Left kidney (tissue), 8 donors: ENCODE measurements at places on chromosomes 16 and 17.
A peak's percentile ranks its signal among the peaks of the same experiment; 100 is the strongest.

DNA sequence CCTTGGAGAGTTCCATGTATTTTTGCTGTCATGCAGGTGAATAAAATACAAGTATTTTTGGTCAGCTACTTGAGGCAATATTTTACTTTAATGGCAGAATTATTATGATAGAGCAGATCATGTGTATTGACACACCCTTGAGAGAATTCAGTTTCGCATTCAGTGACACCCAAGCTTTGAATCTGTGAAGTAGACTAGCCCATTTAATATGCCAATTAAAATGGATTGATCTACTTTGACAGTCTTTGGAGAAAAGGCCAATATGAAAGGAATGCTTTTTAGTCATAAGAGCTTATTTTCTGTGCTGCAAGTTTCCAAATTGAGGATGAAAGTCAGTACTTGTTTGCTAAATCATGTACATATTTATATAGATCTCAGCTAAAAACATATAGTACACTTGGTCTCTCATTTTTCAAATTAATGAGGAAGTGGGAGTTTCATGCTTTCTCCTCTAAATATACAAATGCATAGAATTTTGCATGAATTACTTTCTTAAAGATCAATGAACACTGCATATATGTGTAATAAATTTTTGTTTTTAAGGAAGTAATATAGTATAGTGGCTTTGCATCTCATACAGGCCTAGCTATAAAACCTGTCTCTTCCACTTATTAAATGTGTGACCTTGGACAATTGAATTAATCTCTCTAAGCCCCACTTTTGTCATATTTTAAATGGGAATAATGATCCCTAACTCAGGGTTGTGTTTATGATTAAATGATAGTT, 161.5 kb downstream of the PHKB start:
- DNase-seq = no peak

DNA sequence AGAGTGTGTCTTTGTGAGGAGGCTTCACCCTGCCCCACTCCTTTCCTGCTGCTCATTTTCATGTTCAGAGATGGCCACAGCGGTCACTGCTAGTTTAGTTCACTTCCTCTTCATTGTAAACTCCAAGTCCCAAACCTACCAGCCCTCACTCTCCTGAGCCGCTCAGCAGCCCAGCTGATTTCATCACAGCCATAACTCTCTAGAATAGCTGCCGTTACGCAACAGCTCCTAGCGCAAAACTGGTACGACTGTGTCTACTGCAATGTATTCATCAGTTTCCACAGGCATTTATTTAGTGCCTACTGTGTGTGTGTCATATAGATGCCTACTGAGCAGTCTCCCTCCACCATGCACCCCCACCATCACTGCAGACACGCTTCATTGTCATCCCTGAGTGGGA, 233.5 kb upstream of the RPL38 start:
- DNase-seq = no peak

GRCh38 chr17:49996121-49996494, 1.1 kb upstream of the DLX3 start:
- no peak for DNase-seq

GRCh38 chr17:80036715-80037477, 454 bp downstream of the CCDC40 start:
- DNase-seq = peak; percentile 65

DNA sequence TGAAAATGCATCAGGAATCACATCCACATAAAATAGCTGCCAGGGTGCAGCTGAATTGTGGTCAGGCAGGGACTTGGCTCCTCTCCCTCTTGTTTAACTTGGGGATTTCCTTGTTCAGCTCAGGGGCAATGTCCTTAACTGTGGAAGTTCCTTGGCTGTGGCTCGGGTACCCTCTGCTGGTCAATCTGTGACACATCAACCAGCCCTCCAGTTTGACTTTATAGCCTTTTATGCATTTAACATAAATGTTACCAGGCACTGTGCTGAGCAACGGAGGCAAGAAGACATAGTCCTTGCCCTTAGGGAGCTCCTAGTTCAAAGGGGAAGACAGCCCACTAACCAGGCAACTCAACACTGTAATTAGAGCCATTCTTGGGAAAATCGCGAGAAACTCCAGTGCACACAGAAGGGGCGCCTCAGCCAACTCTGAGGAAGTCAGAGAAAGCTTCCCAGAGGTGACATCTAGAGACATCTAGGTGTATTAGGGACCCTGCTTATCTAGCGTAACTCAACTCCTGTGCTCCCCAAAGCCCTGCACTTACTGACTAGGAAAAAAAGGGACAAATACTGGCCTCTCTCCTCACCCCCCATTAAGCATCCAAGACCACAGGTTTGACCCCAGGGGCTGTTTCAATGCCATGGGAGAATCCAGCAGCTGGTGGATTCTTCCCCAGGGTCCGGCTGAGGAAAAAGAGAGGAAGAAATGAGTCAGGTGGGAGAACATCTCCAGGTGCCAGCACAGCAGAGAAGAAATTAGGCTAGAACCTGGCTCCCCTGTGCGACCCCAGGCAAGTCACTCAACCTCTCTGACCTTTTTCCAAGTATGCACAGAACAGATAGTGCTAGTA, 17.3 kb upstream of the EEF2K start:
- no peak for DNase-seq

GRCh38 chr17:56891751-56892150, 22.1 kb downstream of the TRIM25 start:
- no peak for DNase-seq

DNA sequence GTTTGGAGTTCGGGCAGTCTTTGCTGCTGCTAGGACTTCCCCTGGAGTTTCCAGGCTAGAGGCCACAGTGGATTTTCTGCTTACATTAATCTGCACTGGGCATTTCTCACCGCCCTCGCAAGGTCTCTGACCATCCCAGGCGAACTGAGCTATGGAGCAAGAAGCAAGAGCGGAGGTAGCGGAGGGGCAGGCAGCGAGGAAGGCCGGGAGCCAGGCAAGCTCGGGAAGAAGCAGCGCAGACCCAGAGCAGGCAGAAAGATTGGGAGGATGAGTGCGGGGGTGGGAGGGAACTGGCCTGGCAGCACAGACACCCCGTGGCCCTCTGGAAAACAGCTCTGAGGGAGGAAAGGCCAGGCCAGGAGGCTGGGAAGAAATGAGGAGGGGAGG, 3.8 kb downstream of the COTL1 start:
- DNase-seq = no peak

- no peak for DNase-seq
Measured at GRCh38 chr17:79152636-79153035, 78.0 kb downstream of the ENGASE start.

DNA sequence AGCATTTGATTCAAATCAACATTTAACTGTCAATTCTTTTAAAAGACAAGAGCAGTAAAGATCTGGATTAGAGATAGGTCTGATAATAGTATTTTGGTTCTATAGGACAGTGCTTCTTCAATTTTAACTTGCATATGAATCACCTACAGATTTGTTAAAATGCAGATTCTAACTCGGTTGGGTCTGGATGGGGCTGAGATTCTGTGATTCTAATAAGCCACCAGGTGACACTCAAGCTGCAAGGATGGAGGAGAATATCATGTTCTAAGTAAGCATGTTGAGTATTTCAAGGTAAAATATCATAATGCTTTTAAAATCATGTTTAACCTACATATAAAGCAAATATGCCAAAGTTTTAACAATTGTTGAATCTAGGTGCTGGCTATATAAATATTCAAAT, 15.8 kb downstream of the TSPOAP1 start:
- DNase-seq = no peak

DNA sequence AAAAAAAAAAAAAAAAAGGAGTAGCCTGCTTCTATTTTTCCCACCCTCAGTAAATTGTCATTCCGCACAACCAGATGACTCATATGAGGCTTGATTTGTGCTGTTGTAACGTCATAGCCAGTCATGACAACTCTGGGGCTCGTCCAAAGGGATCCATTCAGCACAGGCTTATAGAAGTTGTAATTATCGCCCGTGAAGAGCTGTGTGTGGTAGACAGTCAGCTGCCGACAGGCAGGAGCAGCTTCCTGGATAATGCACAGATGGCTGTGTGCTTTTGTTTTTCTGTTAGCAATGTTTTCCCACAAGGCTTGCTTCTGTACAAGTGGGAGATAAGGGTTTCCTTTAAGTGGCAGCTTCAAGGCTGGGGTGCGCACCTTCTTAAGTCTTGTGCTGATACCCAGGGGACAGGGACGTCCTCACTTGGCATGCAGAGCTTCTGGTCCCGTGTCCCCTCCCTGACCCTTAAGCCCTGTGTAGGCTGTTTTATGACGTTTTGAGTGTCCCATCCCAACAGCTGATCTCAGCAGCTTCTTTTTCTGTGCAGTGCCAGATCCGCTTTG, 26.0 kb downstream of the SNX29 start:
- no peak for DNase-seq

DNA sequence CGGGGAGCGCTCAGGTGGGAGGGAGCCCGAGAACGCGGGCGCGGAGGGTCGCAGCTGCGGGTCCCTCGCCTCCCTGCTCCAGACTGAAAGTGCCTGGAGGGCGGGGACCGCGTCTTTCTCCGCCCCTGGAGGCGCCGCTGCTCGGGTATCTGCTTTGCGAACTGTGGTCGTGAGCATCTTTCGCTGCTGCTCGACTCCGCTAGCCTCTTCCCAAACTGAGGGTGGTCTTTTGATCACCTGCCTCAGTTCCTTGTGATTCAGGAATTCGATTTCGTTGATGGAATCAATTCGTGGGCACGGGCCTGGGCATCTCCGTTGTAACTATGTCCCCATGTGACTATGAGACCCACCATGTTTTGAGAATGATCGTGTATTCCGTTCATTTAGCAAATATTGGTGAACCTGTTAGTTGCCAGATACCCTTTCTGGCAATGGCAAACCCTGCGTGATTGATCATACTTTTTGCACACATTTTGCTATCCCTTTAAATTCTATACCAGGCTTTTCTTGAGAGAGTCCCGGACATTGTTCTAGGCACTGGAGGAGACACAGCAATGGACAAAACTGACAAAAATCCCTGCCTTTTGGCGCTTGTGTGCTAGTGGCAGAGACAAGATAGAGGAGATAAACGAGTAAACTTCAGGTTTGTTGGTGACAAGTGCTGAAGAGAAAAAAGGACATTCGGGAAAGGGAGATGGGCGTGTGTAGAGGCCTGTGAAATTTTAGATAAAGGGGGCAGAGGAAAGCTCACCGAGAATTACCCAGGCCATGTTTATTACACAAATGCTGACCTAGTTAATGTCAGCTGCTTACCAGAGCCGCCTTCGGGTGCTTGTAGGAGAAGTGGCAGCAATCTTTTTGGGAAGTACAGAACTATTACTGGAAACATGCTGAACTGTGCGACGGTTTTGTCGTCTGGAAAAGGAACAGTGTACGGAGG, 948 bp downstream of the UTP18 start:
- DNase-seq = peak; percentile 62

DNA sequence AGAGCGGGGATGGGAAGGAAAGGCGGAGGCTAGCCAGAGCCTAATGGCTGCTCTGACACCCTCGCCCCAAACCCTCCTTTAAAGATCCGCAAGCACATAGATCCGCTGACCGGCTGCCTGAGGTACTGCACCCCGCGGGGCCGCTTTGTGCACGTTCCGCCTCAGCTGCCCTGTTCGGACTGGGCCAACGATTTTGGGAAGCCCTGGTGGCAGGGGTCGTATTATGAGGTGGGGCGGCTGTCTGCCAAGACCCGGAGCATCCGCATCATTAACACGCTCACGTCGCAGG, 663 bp downstream of the CYB5D1 start:
- DNase-seq = no peak

DNA sequence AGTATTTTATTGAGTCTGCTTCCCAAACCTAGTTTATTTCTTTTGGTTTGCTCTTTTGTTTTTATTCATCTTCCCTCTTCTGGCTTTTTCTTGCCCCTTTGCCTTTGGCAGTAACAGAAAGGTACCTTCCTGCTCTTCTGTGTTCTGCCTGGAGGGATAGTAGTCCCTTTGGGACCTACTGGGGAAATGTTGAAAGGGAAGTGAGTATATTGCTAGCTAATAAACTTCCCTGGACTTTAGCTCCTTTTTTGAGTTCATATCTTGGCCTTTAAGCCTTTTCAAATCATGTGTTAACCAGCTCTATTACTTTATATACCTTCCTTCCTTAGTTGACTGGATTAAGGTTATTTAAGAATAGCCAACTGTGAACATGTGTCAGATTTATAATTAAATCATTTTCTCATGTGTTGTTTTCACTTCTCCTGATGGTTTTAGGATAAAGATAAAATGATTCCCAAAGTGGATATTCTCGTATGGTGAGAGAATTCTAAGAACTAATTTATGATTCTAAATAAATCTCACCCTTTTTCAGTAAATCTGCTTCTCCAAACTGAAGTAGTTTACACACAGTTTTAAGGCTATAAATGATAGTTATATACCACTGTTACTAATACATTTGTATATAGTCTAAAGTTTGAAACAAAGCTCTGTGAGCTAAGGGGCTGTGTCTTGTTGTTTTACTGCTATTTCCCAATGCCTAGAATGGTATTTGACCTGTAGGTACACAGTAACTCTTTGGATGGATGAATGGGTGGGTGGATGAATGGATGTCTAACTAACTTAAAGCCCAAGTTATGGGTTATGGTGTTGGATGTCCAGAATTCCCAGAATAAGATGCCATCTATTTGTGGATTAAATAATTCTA, 45.7 kb downstream of the OMG start:
- DNase-seq = no peak

GRCh38 chr16:66706506-66706880, 9.9 kb upstream of the CMTM4 start:
- DNase-seq = no peak

DNA sequence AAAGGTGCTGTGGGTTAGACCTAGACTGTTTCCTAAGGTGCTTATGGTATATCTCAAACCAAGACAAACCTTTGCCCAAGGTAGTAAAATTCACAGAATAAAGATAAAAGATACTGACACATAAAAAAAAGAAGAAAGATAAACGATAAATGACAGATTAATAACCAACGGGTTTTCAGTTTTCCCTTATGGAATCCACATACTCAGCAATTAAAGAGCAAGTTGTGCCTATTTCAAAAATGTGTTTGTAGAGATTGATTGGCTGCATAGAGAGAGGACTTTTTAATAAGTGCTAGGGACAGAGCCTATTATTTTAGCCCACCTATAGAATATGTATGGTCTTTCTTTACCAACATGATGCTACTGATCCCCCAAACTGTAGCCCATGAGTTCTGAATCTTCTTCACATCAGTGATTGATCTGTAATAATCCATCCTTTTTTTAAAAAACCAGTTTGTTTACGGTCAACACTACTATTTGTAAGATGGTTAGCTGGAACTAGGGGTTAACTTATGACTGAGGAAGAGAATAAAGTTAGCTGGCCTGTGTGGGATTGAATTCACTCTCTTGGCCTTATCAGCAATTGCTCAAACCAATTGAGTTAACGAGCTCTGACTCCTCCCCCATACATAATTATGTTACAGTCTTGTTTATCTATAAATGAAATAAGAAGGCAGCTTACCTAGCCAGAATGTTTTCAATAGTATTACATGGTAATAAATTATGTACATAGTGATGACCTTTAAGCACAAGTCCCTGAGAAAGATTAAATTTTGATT, 53.8 kb downstream of the SNX11 start:
- DNase-seq = no peak

GRCh38 chr16:47847220-47847970, 308.4 kb downstream of the ABCC12 start:
- no peak for DNase-seq

GRCh38 chr17:37551788-37552187, 57.4 kb downstream of the SYNRG start:
- DNase-seq = no peak
